ENCODE measurements at places on chromosomes 4 and X. TPM values are rescaled to one million over a fixed set of nuclear protein-coding genes. Genes with fewer than 3 reads are reported as not detected.
A peak's percentile ranks its signal among the peaks of the same experiment; 100 is the strongest.

DNA sequence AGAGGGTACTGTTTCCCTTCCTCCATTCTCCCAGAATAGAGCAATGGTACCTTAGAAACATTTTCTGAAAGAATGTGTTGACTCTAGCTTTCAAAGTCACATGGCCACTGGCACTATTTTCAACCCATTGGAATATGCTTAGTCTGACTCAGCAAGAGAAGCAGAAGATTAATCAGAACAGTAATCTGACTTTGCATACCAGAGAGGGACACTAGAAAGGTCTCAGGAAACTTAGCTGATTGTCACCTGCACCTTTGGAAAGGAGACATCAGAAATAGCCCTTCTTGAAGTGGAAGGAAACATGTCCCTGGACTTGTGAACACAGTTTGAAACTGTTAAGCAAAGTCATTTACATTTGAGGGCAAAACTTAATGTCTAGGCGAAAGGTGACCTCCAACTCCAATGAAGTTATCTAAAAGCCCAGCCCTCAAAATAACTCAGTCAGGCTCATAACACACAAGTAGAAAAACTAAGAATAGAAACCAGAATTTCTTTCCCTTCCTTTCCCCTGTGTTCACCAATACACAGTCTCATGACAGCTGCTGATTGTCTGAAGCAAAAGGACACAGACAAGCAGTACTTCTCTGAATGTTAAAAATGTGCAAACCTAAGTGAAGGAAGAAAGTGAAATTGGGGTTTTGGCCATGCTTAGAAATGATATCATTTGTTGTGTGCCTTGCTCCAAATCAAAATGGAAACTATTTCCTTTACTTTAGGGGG lies 270.8 kb downstream of the GRIA3 start:
- DNase-seq: no peak
- no peaks in the 10 kb centered on the region for H3K27me3 ChIP-seq
- no peaks in the 10 kb centered on the region for H3K36me3 ChIP-seq

GRCh38 chrX:17377091-17377717 lies 2.2 kb downstream of the NHS start:
- H3K36me3 ChIP-seq: no peaks in the 10 kb centered on the region
- no peaks in the 10 kb centered on the region for H3K4me1 ChIP-seq
- DNase-seq: peak; percentile 86
- H3K4me3 ChIP-seq: no peak overlapping the region
- no peak overlapping the region for H3K27ac ChIP-seq
- H3K27me3 ChIP-seq: no peaks in the 10 kb centered on the region

GRCh38 chrX:37287741-37288444 lies 61.3 kb upstream of the PRRG1 start:
- no peaks in the 10 kb centered on the region for H3K36me3 ChIP-seq
- H3K4me1 ChIP-seq: no peaks in the 10 kb centered on the region
- H3K4me3 ChIP-seq: no peak overlapping the region
- no peaks in the 10 kb centered on the region for H3K27me3 ChIP-seq
- DNase-seq: no peak

RASGEF1B gene
- total RNA-seq: 54.1 TPM

GRCh38 chrX:13994104-13994503 lies 35.6 kb downstream of the GEMIN8 start:
- no peak for DNase-seq
- H3K27me3 ChIP-seq: no peaks in the 10 kb centered on the region
- no peak overlapping the region for H3K4me3 ChIP-seq
- no peaks in the 10 kb centered on the region for H3K4me1 ChIP-seq
- no peaks in the 10 kb centered on the region for H3K36me3 ChIP-seq

DNA sequence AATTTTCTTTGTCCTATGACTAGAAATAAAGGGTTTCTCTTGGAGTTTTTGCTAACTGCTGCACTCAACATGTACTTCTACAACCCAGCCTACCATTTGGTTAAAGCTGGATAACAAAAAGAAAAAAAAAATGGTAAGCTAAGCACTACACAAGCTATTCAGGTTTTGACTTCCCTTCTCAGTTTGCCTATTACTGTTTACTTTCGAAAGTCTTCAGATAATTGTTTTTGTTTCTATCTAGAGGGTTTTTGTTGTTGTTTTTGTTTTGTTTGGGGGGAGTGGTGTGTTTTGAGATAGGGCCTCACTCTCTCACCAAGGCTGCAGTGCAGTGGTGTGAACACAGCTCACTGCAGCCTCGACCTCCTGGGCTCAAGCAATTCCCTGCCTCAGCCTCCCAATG lies 46.6 kb downstream of the CLOCK start:
- no peaks in the 10 kb centered on the region for H3K27me3 ChIP-seq
- DNase-seq: no peak
- H3K36me3 ChIP-seq: no peaks in the 10 kb centered on the region
- no peak overlapping the region for H3K4me3 ChIP-seq

Measured in upper lobe of left lung (tissue), 6 donors.